Progenitor cell of endocrine pancreas (in vitro differentiated cells): ENCODE measurements at places on chromosomes 12 and 14.

GRCh38 chr14:97107760-97108159, 310.6 kb downstream of the VRK1 start:
- no peak for DNase-seq

- DNase-seq: no peak
These were observed 280.6 kb downstream of the NRXN3 start for GRCh38 chr14:78450669-78451318.

DNA sequence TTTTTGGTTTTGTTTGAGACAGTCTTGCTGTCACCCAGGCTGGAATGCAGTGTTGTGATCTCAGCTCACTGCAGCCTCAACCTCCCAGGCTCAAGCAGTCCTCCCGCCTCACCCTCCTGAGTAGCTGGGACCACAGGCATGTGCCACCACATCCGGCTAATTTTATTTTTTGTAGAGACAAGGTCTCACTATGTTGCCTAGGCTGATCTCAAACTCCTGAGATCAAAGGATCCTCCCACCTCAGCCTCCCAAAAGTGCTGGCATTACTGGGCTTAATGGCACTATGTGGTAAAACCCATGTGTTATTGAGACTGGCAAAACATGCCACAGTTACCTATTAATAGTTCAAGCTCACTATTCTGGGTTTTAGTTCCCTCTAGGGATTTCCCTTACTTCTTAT, 51.2 kb upstream of the KCNH3 start:
- no peak for DNase-seq

GRCh38 chr12:19248929-19249602, 119.5 kb downstream of the PLEKHA5 start:
- no peak for DNase-seq

DNA sequence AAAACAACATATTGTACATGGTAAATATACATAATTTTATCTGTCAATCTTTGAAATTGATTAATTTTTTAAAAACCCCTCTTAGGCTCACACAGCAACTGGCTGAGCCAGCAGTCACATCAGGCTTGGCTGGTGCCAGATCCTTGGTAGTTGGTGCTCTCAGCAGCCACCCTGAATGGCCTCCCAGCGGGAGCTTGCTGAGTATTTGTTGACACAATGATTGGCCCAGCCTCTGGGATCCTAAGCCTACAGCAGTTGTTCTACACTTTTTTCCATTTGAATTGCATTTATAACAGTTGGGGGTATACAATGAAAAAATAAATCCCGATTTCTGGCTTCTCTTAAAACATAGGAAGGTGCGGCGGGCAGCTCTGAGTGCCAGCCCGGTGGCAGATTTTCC, 11.1 kb downstream of the PRKAB1 start:
- DNase-seq: no peak

GRCh38 chr12:131364903-131365820, 345.7 kb upstream of the SFSWAP start:
- DNase-seq: no peak

GRCh38 chr14:26820572-26820971, 222.7 kb upstream of the NOVA1 start:
- DNase-seq: no peak
